NCI-H2029 (cell line): ENCODE measurements at places on chromosomes 7 and 10.

GRCh38 chr10:102384053-102384452, 11.5 kb upstream of the NFKB2 start:
- no peak for DNase-seq

GRCh38 chr7:80760292-80760691, 121.8 kb downstream of the CD36 start:
- DNase-seq: no peak

DNA sequence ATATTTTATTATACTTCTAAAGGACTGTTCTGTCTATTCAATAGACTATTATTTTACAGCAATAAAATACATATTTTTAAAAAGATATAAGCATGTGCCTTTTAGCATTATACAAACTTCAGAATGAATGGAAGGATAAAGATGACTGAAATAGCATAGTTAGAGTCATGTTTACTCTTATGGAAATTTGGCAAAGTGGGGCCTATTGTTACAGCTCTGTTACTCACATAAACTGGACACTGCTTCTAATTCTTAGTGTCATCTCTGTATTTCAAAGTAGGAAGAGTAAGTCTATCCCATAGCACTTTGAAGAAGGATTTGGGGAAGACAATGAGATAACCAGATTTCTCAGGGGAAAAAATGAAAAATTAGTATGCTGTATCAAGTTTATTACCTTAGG, 168.2 kb downstream of the SKAP2 start:
- no peak for DNase-seq

DNA sequence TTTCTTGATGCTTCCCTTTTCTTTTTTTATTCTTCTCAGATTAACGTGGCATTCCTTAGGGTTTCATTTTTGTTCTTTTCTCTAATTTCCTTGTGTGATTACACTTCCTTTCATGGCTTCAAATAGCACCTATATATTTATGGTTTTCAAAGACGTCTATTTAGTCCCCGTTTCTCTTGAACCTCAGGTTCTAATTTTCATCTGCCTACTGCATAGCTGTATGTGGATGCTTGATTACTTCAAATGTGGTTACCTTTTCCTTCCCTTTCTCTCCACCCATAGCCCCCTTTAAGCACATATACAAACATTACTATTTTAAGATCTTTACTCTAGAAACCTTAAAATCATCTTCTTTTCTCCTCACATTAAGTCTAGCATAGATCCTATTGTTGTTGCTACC, 2.4 kb downstream of the TPST1 start:
- DNase-seq: no peak

DNA sequence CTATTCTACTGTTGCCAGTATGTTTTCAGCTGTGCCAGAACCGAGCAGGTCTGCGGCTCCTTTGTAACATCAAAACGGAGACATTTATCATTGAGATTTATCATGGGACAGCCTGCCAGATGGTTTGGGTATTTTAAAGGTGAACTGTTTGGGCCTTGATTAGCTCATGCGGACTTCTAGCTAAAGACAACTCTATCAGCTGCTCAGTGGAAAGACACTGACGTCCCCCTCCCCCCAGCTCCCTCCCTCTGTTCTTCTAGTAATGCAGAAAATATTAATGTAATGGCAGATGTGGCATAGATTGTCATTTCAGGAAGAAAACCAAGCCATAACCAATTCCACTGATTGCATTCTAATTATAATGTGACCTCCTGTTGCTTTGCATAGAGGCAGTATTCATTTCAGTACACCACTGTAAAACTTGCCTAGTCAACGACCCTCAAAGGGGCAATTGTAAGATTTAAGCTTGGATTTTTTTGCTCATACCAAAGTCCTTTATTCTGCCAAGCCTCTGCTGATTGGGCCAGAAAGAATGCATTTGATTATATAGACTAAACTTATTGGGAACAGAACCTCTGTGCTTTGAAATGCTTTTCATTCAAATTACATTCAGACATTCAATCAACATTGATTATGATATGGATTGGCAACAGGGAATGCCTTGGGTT, 966.8 kb downstream of the LRMDA start:
- no peak for DNase-seq

DNA sequence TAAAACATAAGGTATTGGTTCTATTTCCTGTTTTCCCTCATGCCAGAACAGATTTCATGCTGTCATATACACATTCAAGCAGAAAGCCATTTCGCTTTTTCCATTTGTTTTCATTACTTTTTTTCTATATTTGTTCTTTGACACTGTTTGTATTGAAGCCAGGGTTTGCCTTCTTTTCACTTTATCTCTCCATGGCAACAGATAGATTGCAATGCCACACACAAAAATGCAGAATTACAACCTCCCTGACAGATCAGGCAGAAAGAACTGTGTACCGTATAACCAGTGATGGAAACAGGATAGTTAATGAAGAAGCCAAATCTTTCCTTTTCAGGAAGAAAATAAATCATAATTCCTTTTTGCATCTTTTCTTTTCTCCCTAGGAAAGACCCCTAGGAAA, 103.0 kb upstream of the PCGF5 start:
- DNase-seq: no peak

GRCh38 chr7:78862411-78862900, 591.0 kb downstream of the MAGI2 start:
- DNase-seq: no peak

GRCh38 chr7:28020302-28020940, 160.2 kb downstream of the JAZF1 start:
- peak; percentile 68 for DNase-seq

GRCh38 chr7:15459018-15459615, 102.7 kb downstream of the AGMO start:
- DNase-seq: no peak

DNA sequence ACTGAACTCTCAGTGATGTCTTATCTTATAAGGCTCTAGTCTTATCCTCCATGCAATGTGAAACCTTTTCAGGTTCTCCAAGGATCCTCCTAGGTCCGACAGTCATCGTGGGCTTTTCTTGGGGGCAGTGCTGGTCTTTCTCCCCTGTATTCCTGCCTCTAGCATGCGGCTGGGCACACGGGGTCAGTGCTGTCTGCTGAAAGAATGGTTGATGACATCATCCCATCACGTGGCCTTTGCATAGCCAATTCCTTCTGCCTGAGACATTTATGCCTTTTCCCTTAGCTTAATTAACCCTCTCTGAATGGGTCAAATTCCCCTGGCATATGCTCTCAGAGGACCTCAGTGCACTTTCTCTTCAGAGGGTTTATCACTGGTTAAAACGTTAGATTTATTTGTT, 27.0 kb upstream of the KCNK18 start:
- no peak for DNase-seq

GRCh38 chr7:49520951-49521350, 252.5 kb upstream of the VWC2 start:
- no peak for DNase-seq

GRCh38 chr10:69802424-69803161, 887 bp downstream of the COL13A1 start:
- DNase-seq: no peak

DNA sequence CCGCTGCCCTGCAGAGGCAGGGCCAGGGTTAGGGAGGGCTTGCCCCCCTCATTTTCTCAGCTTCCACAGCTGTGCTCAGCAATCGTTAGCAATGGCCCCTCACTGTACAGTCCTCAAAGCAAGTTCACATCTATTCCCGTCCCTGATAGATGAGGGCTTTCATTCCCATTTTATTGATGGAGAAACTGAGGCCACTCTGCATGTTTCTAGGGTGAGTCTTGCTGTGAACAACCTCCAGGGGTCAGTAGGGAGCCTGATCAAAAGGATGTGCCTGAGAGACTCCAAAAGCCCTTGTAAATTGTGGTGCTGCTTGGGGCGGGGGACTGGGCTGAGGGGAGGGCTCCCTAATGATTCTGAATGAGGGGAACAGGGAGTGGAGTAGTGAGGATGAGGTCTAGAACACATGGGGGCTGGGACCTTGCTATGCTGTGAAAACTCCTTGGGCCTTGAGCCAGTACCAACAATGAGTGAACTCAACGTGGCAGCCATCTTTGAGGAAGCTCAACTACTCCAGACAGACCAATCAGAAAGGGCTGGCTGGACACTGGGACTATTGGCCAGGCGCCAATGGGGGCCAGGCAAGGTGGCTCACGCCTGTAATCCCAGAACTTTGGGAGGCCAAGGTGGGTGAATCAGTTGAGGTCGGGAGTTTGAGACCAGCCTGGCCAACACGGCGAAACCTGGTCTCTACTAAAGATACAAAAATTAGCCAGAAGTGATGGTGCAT, 6.7 kb upstream of the GRIFIN start:
- no peak for DNase-seq

- DNase-seq: no peak
These were observed 192.8 kb downstream of the ZNF716 start for GRCh38 chr7:57642730-57643129.

GRCh38 chr10:36425131-36425797, 700.1 kb upstream of the ANKRD30A start:
- DNase-seq: no peak

DNA sequence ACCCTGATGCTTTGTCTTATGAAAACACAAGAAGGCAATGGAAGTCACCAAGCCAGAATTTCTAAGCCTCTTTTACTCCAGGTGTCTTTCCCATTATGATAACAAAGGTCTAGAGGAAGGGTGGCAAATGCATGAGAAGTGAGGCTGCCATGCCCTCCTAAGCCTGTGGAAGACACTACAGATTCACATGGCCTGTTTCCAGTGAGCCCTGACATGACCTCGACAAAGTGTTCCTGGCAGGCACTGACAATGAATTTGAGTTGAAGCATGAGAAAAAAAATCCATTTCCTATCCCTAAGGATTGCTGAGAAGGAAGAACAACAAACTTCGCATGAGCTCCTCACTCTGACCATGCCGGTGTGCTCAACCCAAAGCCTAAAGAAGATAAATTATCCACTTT, 268.0 kb downstream of the HTR7 start:
- no peak for DNase-seq

GRCh38 chr7:102111061-102112041, 175.3 kb upstream of the SH2B2 start:
- DNase-seq: no peak

DNA sequence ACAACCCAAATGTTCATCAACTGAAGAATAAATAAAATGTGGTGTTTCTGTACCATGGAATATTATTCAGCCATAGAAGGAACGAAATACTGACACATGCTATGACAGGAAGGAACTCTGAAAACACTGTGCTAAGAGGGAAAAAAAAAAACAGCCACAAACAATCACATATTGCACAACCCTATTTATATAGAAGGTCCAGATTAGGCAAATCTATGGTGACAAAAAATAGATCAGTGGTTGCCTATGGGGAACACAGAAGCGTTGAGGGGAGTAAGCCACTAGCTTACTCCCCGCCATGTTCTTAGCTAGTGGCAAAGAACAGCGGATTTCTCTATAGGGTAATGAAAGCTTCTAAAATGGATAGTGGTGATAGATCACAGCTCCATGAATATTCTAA, 198.4 kb downstream of the TPST1 start:
- DNase-seq: no peak

DNA sequence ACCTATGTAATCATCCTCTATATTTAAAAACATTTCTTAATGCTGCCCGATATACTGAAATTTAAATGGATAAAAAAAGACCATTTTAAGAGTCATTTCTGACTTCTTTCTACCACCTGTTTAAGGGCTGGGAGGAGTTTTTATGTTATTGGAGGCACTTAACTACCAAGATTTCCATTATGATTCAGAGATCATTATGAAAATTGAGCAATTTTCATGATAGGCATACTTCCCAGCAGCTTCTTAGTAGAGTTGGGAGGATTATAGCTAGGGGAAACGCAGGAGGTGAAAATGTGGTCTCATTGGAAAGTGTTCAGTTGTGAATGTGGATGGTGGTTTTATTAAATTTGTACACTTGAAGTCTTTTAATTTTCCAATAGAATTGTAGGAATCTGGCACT, 28.4 kb upstream of the FAM204A start:
- DNase-seq: no peak
